Activated CD4-positive, CD25-positive, alpha-beta regulatory T cell treated with anti-CD3 and anti-CD28 coated beads, Interleukin-2, amount 50 U/mL, for 16 hours (primary cell): ENCODE measurements at places on chromosomes 3 and 15.

- DNase-seq = no peak
Measured at GRCh38 chr3:23304424-23304823, 101.3 kb downstream of the UBE2E2 start.

GRCh38 chr3:107727102-107727501 is 204.3 kb downstream of the BBX start:
- DNase-seq = no peak

DNA sequence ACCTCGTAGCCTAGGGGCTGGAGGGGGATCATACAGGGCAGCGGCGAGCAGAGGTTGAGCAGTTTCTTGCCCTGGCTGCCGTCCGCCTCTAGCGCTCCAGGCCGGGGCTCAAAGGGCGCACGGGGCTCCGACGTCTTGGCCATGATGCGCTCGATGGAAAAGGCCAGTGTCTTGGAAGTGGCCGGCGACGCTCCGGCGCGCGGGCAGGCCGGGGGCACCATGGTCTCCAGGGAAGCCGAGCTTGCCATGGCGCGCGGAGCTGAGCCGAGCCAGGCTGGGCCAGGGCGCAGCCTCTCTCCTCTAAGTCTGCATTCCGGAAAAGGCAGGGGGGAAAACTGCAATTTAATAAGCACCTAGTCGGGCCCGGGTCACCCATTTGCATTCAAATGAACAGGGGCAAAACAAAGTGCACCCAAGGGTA is 719 bp downstream of the FEZF2 start:
- no peak for DNase-seq

DNA sequence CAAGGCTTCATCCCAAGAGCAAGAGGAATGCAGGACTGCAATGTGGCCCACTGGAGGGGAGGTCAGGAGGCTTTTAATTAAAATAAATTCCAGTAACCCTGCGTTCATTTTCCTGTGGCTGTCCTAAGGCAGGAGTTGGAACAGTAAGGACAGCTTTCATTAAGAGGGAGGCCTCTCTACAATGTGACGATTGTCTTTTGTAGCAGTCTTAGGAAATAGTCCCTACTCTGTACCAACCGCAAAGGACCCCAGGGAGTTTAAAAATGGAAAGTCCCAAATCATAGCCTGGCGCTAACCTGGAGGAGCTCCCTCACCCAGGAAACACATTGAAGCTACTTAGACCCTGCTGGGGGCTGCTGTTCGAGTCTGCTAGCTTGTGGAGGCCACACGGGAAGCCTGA is 62.8 kb downstream of the SYNM start:
- DNase-seq = no peak

- no peak for DNase-seq
Measured at GRCh38 chr3:143958966-143959365, 12.7 kb upstream of the DIPK2A start.

GRCh38 chr15:58241872-58242271 is 103.7 kb downstream of the AQP9 start:
- DNase-seq = no peak

DNA sequence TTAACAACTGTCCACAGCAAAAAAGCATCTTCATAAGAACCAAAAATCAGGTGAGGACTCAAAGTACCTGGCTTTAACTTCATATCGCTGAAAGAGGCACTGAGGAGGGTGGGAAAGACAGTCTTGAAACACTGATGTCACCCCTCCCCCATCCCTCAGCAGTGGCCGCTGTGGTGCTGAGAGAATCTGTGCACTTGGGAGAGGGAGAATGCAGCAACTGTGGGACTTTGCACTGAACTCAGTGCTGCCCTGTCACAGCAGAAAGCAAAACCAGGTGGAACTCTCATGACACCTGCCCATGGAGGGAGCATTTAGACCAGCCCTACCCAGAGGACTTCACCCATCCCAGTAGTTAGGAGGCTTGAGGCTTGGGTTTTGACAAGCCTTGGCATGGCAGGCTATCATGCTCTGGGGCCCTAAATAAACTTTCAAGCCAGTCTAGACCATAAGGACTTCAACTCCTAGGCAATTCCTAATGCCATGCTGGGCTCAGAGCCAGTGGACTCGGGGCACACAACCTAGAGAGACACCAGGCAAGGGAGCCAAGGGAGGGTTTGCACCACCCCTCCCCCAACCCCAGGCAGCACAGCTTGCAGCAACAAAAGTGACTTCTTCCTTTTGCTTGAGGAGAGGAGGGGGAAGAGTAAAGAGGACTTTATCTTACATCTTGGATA is 6.1 kb upstream of the ZSCAN2 start:
- DNase-seq = no peak

DNA sequence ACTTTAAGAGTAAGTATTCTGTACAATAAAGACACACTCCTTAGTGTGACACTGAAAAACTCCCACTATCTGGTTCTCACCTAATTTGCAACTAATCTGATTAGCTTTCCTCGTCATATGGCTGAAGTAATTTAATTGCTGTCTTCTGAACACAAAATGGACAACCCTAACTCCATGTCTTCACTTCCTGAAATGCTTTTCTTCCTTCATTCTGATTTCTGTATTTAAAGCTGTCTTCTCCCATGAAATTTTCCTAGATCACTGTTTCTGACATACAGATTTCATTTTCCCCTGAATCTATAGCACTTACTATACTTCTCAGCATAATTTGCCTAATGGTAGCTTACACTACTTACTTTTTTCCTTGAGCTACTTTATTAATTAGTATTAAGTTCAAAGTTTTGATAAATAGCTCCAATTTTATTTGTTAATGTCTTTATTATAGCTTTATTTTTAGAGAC is 6.3 kb downstream of the CCPG1 start:
- DNase-seq = no peak

- no peak for DNase-seq
Measured at GRCh38 chr15:35925275-35926006, 379.5 kb upstream of the DPH6 start.

- no peak for DNase-seq
Measured at GRCh38 chr3:128313935-128314334, 152.8 kb downstream of the DNAJB8 start.

DNA sequence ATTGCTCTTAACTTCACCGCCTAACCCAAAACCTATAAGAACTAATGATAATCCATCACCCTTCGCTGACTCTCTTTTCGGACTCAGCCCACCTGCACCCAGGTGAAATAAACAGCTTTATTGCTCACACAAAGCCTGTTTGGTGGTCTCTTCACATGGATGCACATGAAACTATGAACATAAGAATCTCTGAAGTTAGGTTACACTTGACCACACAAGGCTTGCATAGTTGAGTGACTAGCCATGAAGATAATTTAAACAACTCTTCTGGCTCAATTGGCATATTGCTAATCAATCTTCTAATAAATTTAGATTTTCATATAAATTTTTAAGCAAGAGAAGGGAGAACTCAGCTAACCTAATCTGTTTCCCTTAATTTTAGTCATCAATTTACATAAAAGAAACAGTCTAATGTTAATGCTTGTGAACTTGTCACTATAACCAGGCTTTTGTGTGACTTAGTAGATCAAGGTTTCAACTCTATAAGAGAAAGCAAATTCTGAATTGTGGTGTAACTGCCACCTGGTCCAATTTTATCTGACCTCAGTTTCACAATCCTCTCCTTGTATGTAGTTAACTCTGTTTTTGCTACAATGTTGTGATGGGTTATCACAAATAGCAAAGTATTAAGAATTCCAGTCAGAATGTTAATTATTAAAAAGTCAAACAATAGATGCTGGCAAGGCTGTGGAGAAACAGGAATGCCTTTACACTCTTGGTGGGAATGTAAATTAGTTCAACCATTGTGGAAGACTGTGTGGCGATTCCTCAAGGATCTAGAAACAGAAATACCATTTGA is 82.0 kb downstream of the HHLA2 start:
- no peak for DNase-seq

GRCh38 chr3:95134693-95135413 is 1072.0 kb downstream of the NSUN3 start:
- DNase-seq = no peak

GRCh38 chr15:80010131-80010673 is 39.2 kb upstream of the BCL2A1 start:
- no peak for DNase-seq

DNA sequence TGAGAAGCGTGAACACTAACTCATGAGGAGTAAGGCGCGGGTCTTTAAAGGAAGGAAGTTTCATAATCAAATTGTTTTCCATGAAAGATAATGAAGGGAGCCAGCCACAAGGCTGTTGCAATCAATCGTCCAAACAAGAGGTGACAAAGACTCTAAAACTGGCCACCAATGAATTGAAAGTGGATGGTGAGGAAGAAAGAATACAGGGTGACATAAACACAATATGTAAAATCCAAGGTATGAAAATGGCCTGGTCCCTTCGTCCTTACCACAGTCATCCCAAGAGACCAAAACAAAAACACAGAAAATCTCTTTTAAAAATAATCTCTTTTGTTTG is 12.0 kb downstream of the CD86 start:
- DNase-seq = no peak

GRCh38 chr3:79012530-79012913 is 755.3 kb downstream of the ROBO1 start:
- DNase-seq = no peak

GRCh38 chr15:50265620-50266019 is at the start of gene HDC:
TSS of gene HDC (minus strand) at chr15:50265726. CDS start at chr15:50265623, 103 bp downstream.
- no peak for DNase-seq

DNA sequence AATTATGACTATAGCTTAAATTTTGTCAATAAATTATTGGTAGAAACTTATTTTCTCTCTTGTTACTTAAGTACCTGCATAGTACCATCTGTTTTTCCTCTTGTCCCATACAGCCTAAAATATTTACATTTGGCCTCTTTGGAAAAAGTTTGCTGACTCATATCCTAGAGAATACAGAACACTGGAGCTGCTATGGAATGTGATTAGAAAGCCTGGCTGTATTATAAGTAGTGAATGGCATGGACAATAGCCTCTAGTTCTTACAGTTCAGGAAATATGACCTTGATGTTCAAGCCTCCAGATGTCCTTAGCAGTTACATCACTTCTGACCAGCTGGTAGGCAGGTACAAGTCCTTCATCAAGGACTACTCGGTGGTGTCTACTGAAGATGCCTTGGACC is 28.3 kb downstream of the ST8SIA2 start:
- no peak for DNase-seq

- DNase-seq = no peak
Measured at GRCh38 chr3:172113710-172114109, 74.3 kb downstream of the FNDC3B start.

DNA sequence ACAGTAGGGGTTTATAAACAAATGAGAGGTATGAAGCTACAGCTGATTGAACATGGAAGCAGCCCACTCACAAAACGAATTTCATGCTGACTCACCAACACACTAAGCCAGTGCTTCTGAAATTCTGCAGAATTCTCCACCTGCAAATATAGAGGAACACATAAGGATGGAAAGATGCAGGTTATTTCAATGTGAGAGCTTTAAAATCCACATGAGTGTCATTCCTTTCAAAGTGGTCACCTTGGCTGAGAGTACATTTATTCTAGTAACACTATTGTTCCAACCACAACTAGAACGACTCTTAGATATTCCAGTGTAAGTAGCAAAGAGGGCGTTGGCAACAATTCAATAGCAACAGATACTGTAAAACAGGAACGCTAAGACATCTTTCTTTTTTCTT is 189.9 kb upstream of the TSC22D2 start:
- no peak for DNase-seq

DNA sequence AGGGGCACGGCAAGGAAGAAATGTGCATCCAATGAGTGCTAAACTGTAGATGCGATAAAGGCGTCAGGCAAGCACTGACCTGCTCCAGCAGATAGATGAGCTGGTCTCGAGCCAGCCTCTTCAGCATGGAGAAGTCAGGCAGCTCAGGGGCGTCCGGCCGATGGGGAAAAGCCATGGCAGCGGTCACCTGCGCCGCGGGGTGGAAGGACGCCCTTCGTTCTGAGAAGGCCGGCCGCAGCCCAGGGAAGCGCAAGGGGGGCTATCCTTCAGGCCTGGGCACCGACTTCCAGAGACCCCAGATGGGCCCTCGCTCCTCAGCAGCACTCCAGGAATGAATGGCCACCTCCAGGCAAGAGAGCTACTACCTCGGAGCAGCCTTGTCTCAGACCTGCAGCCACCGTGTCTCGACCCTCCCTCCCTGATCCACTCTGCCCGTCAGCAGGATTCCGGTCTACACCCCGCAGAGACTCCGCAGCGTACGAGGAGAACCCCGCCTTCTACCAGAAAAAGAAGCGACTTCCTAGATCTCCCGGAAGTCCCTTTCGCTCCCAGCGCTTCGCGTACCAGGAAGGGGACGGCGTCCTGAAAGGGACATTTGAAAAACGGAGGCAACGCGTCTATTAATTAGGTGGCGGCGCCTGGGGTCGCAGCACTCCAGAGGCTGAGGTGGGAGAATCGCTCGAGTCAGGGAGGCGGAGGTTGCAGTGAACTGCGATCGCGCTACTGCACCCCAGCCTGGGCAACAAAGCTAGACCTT is at the start of gene VPS33B:
Gene VPS33B, minus strand, starts transcription at position 520 of the 757 bp plus-strand sequence. Its CDS starts 345 bp downstream, at position 175.
- peak; percentile 57 for DNase-seq

GRCh38 chr3:46987743-46988401 is 8.4 kb downstream of the NBEAL2 start:
- DNase-seq = peak; percentile 76

DNA sequence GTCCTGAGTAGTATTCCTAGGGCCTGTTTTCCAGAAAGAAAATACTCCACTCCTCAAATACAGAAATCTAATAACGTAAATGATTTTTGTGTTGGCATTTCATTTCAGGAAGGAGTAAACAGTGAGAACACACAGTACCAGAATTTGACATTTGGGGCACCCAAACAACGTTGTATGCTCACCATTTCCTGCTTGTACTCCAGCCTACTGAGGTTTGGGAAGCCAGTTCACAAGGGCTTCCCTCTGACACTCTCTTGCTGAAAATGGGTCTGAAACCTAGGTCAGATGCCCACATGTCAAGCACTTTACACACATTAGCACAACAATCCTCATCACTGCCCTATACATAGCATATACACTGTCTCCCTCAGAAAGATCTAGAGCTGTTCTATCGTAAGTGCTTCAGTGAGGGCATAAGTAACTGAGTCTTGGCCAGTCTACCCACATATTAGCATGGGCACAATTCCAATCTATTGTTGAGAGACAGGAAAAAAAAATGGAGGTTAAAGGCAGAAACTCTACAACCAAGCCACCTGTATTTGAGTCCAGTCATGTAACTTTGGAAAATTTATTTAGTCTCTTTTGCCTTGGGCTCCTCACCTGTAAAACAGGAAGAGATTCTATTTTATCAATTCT is 43.5 kb upstream of the RSL24D1 start:
- no peak for DNase-seq

DNA sequence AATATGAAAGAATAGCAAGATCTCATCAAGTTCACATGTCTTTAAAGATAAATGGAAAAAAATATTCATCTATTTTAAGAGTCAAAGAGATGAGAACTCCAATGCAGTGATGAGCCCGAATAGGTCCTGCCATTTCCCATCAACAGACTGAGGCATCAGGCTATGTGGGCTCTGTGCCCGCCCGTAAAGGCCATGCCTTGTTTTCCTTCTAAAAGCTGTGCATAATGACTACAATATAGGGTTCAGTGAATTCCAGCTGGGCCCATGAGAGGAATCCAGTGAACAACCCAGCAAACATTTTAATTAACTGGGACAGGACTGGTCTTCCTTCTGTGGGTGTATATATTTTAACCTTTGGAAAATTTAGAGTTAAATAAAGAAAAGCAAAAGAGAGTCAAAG is 44.6 kb downstream of the RASGRP1 start:
- no peak for DNase-seq
